ENCODE measurements at places on chromosomes 1 and 21.

DNA sequence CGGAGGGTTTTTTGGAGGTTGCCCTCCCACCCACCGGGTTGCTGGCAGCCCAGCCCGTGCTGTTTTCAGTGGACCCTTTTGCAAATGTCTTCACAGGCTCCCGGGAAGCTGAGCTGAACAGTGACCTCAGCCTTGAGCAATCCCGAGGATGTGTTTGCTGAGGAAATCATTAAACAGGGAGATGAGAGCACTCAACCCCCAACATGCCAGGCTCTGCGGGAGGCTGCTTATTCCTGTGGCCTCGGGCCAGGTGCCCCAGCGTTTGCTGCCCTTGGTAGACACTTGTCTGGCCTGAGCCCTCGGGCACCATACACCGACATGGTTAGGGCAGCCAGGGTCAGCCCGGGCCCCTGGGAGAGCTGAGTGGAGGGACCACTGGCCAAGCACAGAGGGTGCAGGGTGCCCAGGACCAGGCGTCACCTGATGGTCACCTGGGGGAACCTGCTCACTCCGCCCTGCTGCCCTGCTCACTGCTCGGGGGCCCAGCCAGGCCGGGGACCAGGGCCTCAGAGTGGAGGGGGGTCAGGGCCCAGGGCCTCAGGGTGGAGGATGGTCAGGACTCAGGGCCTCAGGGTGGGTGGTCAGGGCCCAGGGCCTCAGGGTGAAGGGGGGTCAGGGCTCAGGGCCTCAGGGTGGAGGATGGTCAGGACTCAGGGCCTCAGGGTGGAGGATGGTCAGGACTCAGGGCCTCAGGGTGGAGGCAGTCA is 42.5 kb upstream of the POFUT2 start:
- DNase-seq, result no peak

DNA sequence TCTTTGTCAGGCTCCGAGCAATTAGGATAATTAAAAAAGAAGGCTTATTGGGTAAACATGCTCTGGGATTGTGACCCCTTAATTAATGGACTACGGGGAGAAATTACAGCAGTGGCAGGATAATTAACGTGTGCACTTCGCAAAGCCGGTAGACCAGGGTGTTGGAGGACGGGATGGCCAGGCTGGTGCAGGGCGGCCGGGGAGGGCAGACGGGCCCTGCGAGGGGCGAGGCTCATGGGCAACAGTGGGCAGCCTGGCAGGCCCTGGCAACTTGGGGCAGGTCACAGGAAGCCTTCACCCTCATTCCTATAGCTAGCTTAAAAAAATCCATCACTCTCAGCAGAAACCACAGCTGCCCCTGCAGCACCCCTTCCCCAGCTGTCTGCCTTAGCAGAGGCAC is 186.2 kb upstream of the ARHGEF16 start:
- DNase-seq, result no peak

DNA sequence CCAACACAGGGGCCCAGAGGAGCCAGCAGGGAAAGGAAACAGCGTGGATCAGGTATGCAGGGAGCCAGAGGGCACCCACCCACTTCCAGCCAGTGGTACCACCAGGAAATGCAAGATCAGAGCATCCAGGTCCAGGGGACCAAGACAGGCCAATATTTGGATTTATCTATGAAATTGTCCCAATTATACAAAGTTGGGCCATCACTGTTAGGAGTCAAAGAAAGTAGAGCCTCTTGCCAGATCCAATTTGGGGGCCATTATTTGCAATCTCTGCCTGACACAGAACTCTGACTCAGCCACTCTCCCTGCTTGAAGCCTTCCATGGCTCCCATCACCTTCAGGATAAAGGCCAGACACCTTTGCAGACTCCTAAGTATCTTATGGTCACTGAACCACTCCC is 21.1 kb upstream of the TAS1R2 start:
- DNase-seq, result no peak

DNA sequence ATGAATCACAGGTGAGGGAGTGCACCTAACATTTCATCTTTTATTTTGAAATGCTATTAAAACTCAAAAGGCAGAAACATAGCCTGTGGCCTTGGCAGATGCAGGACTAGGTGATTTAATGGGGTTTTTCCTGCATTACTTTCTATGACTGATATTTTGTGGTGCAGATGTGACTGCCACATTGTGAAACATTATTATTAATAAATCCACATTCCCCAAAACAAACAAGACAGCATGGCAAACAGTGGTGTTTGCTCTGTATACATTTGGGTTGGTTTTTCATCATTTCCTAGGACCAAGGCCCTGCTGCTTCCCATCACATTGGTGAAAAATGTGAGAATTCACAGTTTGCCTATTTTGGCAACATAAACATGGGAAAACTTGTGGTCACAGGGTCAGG is 247.6 kb upstream of the SGIP1 start:
- DNase-seq, result no peak

DNA sequence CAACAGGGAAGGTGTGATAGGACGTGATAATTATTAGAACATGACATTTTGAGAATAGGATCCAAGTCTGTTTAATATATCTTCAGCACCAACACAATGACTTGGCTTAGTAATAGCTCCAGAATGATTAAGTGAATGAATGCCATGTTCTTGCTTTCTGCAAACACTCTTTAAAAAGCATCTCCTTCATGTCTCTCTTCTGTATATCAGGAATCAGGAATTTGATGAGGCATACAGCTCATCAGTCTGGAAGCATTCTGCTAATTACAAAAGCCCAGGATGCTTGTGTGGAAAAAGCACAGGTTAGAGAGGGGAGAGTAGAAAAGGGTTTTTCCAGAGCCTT is 113.0 kb upstream of the ZNF648 start:
- no peak for DNase-seq

DNA sequence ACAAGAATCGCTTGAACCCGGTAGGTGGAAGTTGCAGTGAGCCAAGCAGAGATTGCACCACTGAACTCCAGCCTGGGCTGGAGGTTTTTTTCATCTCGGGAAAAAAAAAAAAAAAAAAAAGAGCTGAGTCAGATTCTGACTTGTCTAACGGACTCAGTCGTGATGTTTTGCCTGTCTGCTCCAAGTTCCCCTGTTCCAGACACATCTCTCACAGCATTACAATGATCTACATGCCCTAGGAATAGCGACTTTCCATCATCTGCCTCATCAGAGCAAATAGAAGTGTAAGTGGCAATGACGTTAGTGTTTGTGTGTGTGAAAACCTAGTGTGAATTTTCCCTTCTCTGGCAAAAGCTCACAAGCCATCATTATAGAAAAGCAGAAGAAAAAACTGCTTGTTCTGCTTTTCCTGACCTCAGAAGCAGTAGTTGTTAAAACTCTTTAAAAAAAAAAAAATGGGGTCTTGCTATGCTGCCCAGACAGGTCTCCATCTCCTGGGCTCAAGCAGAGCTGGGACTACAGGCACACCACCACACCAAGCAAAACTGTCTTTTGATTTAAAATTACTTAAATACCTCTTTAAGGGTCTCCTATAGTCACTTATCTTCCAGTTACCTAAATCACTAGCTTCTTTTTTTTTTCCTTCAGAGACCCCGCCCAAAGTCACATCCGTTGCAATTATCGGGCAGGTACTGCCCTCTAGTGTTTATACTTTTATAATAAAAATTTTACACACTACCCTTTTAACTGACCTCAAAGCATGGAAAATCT is 37.3 kb downstream of the PLEKHO1 start:
- DNase-seq, result no peak

DNA sequence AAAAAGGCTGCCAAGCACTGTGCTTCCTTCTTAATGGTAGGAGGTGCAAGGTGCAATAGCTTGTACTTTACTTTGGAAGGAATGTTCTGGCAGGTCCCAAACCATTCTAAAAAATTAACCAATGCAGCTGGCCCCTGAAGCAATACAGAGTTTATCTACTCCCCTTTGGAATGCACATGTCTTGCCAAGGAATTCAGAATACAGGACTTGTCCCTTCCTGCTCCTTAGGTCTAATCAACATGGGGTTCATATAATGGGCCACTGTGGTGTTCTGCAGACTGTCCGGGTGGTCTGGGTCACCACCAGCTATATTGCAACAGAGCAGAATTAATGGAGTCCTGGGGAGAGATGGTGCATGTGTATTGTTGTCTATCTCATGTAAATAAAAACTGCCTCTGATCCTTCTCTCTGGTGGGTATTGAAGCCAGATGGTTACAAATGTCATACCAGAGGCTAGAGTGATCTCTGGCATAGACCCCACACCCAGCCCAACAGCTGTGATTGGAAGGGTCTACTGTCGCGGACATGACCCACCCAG is 112.8 kb downstream of the RIPK4 start:
- DNase-seq, result no peak

DNA sequence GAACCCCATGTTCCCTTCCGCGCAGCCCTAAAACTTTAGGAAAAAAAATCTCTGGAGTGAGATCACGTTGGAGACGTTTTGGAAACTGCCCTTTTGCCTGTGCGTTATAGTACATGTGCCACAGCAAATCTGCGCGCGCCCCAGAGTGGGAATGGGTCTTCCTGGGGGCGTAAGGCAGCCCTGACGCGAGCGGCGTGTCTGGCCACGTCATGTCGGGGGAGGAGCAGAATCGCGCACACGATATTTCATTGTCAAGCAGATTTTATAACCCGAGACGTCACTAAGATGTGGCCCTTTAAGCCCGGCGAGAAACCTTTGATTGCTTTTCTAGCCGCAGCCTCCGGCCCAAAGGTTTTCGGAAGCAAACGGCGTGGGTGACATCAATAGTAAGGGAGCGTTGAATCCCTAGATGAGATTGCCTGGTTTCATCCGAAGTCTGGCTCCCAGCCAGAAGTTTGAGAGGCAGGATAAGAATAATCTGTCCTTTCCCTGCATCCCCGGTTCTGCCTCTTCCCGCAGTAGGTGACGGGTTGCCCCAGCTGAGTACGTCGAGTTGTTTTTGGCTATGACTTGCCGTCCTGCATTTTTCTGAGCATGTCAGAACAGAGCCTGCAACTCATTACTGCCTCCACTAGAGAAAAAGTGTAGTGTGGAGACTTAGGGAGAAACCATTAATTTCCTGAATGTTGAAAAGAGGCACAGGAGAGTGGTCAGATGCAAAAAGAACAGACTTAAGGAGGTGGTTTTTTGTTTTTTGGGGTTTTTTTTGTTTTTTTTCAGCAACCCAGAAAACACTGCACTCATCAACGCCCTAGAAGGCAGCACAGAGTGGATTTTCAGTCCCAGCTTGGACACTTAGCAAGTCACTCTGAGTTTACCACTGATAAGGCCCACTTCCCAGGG is 817 bp upstream of the PMVK start:
- no peak for DNase-seq

GRCh38 chr1:33123266-33123665 is 42.3 kb downstream of the AZIN2 start:
- no peak for DNase-seq

- no peak for DNase-seq
These were observed 280.3 kb downstream of the OMA1 start for GRCh38 chr1:58266242-58266641.

- DNase-seq, result no peak
These were observed 387.3 kb downstream of the FAM72C start for GRCh38 chr1:143584508-143584907.

DNA sequence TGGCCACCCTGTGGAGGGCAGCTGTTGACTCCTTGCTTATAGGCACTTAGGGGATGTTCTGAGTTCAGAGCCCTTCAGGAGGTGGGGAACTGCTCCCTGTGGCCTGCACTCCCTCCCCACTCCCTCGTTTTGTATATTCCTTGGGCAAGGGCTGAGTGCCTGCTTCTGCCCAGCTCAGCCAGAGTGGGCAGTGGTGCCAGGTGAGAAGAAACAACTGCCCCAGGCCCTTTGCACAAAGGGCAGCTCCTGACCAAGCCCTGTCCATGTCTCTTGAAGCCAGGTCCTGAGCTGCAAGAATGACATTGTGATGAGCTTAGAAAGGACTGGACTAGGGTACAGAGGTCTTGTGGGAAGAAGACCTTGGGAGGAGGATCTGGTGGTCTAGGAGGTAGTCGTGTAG is 2.2 kb downstream of the AGTRAP start:
- DNase-seq, result no peak

- no peak for DNase-seq
These were observed 40.4 kb upstream of the KCNH1 start for GRCh38 chr1:211174375-211174774.

GRCh38 chr1:54782156-54782555 is 17.8 kb upstream of the PARS2 start:
- no peak for DNase-seq

GRCh38 chr21:41641821-41642701 is 124.8 kb downstream of the RIPK4 start:
- no peak for DNase-seq

- no peak for DNase-seq
These were observed 120.2 kb downstream of the ZC3H11B start for GRCh38 chr1:219492717-219493116.

DNA sequence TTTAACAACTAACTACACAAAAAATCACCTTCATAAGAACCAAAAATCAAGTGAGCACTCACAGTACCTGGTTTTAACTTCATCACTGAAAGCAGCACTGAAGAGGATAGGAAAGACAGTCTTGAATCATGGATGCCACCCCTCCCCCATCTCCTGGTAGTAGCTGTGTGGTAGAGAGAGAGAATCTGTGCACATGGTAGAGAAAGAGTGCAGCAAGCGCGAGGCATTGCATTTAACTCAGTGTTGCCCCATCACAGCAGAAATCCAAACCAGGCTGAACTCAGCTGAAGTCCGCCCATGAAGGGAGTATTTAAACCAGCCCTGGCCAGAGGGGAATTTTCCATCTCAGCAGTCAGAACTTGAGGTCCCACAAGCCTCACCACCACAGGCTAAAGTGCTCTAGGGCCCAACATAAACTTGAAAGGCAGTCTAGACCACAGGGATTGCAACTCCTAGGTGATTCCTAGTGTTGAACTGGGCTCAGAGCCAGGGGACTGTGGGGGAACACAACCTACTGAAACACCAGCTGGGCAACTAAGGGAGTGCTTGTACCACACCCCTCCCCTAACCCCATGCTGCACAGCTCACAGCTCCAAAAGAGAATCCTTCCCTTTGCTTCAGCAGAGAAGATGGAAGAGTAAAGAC is 38.4 kb downstream of the VAV3 start:
- no peak for DNase-seq

DNA sequence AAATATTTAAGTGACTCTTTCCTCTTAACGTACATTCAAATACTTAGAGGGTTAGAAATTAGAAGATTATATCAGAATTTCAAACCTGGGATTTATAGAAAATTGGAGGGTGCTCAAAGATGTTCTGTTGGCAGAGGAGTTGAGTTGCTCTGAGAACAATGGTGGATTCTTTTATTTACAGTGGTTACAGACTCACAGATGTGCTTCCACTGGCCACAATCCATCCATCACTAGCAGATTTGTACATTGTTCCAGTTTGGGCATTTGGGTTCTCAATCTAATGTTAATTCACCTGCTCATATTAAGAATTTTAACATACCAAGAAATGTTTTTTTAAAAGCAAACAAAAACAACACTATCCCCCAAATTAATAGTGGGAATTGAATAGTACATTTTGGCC is 23.5 kb downstream of the DNAJC6 start:
- no peak for DNase-seq

- no peak for DNase-seq
These were observed 62.4 kb upstream of the WNT4 start for GRCh38 chr1:22204989-22205913.

DNA sequence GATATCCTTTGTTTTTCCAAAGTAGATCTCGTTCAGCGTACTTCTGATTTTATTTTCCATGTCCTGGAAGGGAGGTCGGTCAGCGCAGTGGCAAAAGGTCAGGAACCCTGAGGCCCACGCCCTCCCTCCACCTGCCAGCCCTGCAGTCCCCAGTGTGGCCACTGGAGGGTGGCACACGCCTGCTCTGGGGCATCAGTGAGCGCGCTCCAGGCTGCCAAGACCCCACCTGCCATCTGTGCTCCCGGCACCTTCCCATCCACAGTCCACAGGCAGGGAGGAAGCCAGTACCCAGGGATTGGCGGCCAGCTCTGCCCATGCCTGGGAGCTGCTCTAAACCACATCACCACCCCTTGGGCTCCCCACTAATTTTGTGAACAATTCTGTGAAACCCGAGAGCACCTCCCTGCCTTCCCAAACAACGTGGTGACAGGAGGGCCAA is 32.3 kb downstream of the SLC66A1 start:
- DNase-seq, result peak; percentile 33
